Thoracic aorta (tissue), 2 donors: ENCODE measurements at places on chromosomes 7 and 10.

GRCh38 chr7:52897713-52898112 lies 137.7 kb upstream of the POM121L12 start:
- H3K27ac ChIP-seq: peak overlapping the region; percentile 4
- H3K4me3 ChIP-seq: peak overlapping the region; percentile 41
- no peaks in the 10 kb centered on the region for H3K4me1 ChIP-seq
- DNase-seq: no peak

- no peak overlapping the region for H3K4me3 ChIP-seq
- no peaks in the 10 kb centered on the region for H3K4me1 ChIP-seq
- no peak for DNase-seq
- H3K27ac ChIP-seq: no peak overlapping the region
- H3K36me3 ChIP-seq: no peaks in the 10 kb centered on the region
- H3K27me3 ChIP-seq: no peaks in the 10 kb centered on the region
These were observed 124.6 kb upstream of the NRBF2 start for GRCh38 chr10:63008491-63008890.

DNA sequence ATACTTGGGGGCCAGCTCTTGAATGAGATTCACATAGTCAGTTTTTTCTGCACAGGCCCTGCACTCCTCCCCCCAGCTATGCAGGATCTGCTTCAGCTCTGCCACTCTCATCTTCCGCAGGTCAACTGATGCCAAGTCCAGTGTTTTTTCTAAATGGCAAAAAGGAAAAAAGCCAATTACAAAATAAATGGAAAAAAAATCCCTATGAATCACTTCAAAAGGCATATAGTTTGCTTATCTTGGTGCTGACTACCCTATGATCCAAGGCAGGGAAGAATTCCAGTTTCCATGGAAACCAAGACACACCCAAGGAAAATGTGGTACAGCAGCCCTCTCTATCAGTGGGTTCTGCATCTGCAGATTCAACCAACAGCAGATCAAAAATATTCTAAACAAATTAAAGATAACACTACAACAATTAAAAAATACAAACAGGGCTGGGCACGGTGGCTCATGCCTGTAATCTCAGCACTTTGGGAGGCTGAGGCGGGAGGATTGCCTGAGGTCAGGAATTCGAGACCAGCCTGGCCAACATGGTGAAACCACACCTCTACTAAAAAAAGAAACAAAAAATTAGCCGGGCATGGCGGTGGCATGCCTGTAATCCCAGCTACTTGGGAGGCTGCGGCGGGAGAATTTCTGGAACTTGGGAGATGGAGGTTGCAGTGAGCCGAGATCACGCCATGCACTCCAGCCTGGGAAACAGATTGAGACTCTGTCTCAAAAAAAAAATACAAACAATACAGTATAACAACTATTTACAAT lies 17.6 kb downstream of the CDNF start:
- no peak overlapping the region for H3K27ac ChIP-seq
- H3K4me3 ChIP-seq: no peak overlapping the region
- peaks cover 14% of the 10 kb centered on the region for H3K4me1 ChIP-seq
- no peaks in the 10 kb centered on the region for H3K36me3 ChIP-seq
- DNase-seq: no peak

DNA sequence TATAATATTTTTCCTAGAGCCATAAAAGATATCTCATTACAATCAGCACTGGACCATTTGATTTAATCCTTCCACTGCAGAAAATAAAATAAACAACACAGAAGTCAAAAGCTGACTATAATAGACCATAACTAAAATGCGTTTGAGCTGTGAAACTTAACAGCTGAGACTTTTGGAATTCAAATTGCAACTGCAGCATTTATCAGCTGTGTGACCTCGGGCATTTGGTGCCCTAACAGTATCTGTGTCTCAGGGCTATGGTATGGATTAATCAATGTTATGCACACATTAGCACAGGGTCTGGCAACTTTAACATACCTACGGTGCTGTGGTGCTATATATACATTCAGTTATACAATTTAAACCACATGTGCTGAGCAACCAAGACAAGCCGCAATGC lies 160.1 kb downstream of the COL28A1 start:
- H3K27me3 ChIP-seq: no peaks in the 10 kb centered on the region
- no peaks in the 10 kb centered on the region for H3K4me1 ChIP-seq
- H3K4me3 ChIP-seq: no peak overlapping the region
- no peak for DNase-seq
- H3K27ac ChIP-seq: no peak overlapping the region

GRCh38 chr7:26850193-26850651 lies 14.2 kb downstream of the SKAP2 start:
- H3K4me1 ChIP-seq: no peaks in the 10 kb centered on the region
- no peak overlapping the region for H3K27ac ChIP-seq
- DNase-seq: no peak
- H3K4me3 ChIP-seq: no peak overlapping the region
- H3K36me3 ChIP-seq: no peaks in the 10 kb centered on the region
- no peaks in the 10 kb centered on the region for H3K27me3 ChIP-seq
